Lower lobe of right lung (tissue), 2 donors: ENCODE measurements at places on chromosomes 4 and X.

DNA sequence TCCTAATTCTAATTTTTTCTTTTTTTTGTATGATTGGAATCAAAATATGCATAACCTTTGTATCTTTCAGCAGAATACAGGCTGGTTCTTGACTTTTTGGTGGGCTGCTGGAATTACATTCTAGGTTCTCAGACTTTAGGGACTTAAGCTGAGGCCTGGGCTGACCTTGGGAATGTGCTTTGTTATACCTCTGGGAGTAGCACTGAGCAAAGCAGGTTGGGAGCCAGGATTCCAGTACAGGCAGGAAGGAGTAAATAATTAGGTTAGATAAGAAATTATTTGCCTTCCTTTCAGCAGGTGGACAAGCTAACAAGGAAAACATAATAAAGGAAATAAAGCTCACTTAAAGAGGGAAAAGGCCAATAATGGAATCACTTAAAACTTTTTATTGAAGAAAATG, 49.9 kb upstream of the SLC4A4 start:
- DNase-seq: no peak

- no peak for DNase-seq
Measured at GRCh38 chr4:7850489-7850888, 89.2 kb downstream of the AFAP1 start.

DNA sequence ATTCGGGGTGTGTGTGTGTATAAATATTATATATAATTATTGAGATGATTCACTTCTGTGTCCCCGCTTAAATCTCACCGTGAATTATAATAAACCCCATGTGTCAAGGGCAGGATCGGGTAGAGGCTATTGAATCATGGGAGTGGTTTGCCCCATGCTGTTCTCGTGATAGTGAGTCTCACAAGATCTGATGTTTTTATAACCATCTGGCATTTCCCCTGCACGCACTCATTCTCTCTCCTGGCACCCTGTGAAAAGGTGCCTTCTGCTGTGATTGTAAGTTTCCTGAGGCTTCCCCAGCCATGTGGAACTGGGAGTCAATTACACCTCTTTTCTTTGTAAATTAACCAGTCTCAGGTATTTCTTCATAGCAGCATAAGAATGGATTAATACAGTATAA, 851.4 kb upstream of the AGA start:
- no peak for DNase-seq

GRCh38 chrX:47593522-47593921, 11.3 kb downstream of the TIMP1 start:
- no peak for DNase-seq

DNA sequence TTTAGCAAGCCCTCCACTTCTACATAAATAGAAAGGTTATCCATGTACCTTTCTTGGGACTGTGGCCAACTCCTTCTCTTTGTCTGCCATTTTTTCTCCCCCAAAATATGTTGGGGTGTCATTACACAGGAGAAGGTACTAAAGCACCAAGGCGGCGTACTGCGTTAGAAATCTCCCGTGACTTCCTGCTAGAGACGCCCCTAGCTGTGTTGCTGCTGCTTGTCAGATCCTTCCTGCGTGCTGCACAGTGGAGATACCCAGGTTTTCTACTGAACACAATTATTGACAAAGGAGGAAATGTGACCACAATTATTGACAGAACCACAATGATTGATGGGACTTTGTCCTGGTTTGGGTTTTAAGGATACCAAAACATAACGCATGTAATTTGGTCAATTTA, 97.7 kb downstream of the EFHC2 start:
- no peak for DNase-seq

- DNase-seq: peak; percentile 37
Measured at GRCh38 chrX:44400588-44400987, 57.1 kb upstream of the EFHC2 start.
